ENCODE measurements at places on chromosomes 12 and 14. TPM values are rescaled to one million over a fixed set of nuclear protein-coding genes. Genes with fewer than 3 reads are reported as not detected.

Gene UBR7
- 125 TPM for total RNA-seq

Gene TTC9
- 2.6 TPM for total RNA-seq

Gene CABP1
- total RNA-seq, result not detected

Gene KSR2
- 0.15 TPM for total RNA-seq

Gene TMCC3
- 1.5 TPM for total RNA-seq

Gene EIF2S3B
- total RNA-seq, result 0.57 TPM

Gene DIO2
- total RNA-seq, result 3.5 TPM

Gene BORCS5
- total RNA-seq, result 1.6 TPM

Gene STON2
- total RNA-seq, result 7.8 TPM

Gene WNT1
- total RNA-seq, result not detected

Gene CAPZA3
- total RNA-seq, result not detected

Gene KRT74
- not detected for total RNA-seq

Gene TCL1B
- 0.42 TPM for total RNA-seq

Gene NPFF
- total RNA-seq, result not detected

Gene TGFB3
- total RNA-seq, result 4.3 TPM

Gene DNAJC22
- 2.4 TPM for total RNA-seq

Gene MYG1
- total RNA-seq, result 86.6 TPM

Gene NOVA1
- total RNA-seq, result 2.4 TPM

Gene TMTC2
- total RNA-seq, result 1.0 TPM

Gene CMKLR1
- 0.51 TPM for total RNA-seq

Gene APOF
- 0.40 TPM for total RNA-seq

Gene EID3
- total RNA-seq, result 0.40 TPM

Gene RNASE7
- not detected for total RNA-seq

Gene SLC10A1
- not detected for total RNA-seq

Gene BIN2
- not detected for total RNA-seq

Gene MIS18BP1
- 31.2 TPM for total RNA-seq

Gene OTOGL
- 1.4 TPM for total RNA-seq

Gene LYSET
- 10.8 TPM for total RNA-seq

Gene PRPH
- not detected for total RNA-seq

Gene KRT6B
- not detected for total RNA-seq
